ENCODE measurements at places on chromosomes 16 and 17.

- peak; percentile 39 for DNase-seq
These were observed 761 bp downstream of the GAN start for GRCh38 chr16:81315271-81316175.

GRCh38 chr16:56365552-56365951 lies 59.8 kb downstream of the AMFR start:
- DNase-seq, result no peak

GRCh38 chr17:15472891-15473290 lies 5.5 kb upstream of the CDRT4 start:
- DNase-seq, result no peak

DNA sequence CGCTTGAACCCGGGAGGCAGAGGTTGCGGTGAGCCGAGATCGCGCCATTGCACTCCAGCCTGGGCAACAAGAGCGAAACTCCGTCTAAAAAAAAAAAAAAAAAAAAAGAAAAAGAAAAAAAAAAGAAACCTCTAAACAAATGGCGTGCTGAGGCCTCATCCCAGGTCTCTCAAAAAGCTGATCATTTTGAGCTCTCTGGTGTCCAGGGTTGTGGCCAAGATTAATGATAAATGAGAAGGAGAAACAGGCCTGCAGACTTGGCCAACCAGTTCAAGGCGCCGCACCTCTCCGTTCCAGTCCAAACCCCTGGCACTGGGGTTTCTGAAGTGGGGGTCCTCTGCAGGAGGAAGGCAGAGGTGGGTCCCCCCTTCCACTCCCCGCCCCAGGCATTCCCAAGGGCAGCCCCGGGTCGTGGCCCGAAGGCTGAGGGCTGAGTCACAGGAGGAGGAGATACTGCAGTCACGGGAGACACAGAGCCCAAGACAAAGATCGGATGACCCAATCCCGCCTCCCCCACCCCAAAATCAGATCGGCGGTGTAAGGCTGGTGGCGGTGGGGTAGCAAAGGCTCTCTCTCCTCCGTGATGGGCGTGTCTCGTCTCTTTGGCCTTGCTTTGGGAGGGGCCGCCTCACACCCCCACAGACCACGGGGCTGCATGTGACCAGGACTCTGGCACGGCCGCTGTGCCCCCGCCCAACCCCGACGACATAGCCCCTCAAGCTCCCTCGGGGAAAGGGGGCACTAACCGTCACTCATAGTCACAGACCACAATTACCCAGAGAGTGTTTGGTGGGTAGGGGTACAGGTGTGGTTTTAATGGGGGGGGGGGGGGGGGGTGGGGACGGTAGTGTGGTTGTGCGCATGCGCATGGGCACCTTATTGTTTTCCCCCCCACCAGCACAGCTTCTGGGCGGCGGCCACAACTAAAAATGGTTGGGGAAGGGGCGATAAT lies 1.1 kb downstream of the VAT1 start:
- peak; percentile 80 for DNase-seq

GRCh38 chr16:25093208-25094061 lies 18.1 kb upstream of the LCMT1 start:
- no peak for DNase-seq

DNA sequence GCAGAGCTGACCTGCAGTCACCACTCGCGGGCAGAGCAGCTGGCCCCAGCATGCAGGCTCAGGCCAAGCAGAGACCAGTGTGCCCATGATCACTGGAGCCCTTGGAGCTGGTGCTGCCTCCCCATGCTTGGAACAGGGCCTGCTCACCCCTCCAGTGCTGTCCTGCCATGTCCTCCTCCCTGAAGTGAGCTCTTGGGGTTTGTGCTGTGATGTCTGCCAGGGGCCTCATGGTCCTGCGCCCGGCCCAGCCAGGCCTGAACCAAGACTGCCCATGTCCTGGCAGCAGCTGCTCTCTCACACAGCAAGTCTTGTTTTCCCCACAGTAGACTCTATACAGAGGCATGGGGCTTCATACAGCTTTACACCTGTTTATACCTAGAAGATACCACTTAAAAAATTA lies 24.6 kb downstream of the TMEM11 start:
- peak; percentile 25 for DNase-seq

DNA sequence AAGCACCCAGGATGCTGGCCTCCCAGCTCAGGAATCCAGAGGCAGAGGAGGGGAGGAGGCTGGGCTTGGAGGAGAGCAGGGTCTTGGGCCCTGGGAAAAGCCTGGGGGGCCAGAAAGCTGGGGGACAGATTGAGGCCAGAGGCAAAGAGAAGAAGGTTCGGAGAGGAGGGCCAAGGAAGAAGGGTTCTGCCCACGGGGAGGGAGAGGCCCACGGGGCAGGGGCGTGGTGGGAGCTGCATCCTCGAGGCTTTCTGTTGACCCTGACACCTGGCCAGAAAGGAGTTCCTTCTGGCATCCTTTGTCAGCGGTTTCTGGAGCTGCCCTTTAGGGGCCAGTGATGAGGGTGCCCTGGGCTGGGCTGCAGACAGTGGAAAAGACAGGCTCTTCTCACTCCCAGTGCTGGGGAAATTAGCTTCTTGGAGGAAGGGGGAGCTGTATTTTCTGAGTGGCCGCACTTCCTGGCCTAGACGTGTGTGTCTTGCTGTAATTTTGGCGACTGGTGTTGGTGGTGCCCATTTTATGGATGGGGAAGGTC lies 308.7 kb downstream of the SEC14L1 start:
- no peak for DNase-seq

DNA sequence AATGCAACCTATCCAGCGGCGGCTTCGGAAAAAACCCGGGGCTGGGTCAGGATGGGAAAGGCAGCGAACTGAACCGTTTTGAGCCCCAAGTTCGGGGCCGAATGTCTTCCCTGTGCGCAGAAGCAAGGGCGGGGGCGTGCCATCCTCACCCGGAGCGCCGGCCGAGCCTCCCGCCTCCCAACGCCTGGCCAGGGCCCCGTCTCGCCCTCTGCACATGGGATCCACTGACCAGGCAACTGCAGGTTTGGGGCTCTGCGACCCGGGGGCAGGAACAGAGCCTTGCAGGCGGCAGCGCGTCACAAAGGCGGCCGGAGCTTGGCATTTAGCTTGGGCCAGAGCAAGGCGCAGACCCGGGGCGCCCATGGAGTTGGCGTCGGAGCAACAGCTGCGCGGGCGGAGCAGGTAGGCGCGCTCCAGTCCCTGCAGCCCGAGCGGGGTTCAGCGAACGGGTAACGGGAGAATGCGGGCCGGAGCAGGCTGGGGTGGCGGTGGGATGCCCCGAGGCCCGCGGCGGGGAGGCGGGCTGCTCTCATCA lies at the start of gene FBXO39:
Gene FBXO39, plus strand, starts transcription at position 345 of the 535 bp plus-strand sequence. CDS start 3,654 bp downstream, outside the sequence.
- no peak for DNase-seq

GRCh38 chr16:86775511-86775921 lies 197.2 kb downstream of the FOXL1 start:
- no peak for DNase-seq
